Naive B cell (primary cell): ENCODE measurements at places on chromosomes 4 and X. TPM values are rescaled to one million over a fixed set of nuclear protein-coding genes. Genes with fewer than 3 reads are reported as not detected.

LUZP4 gene
- not detected for polyA plus RNA-seq

CD38 gene
- polyA plus RNA-seq, result 20.8 TPM

FGF16 gene
- not detected for polyA plus RNA-seq

FRMPD3 gene
- not detected for polyA plus RNA-seq

RIPPLY1 gene
- not detected for polyA plus RNA-seq

PDGFRA gene
- not detected for polyA plus RNA-seq

FGF5 gene
- polyA plus RNA-seq, result not detected

EXOC1L gene
- polyA plus RNA-seq, result not detected

FDCSP gene
- not detected for polyA plus RNA-seq

DNA sequence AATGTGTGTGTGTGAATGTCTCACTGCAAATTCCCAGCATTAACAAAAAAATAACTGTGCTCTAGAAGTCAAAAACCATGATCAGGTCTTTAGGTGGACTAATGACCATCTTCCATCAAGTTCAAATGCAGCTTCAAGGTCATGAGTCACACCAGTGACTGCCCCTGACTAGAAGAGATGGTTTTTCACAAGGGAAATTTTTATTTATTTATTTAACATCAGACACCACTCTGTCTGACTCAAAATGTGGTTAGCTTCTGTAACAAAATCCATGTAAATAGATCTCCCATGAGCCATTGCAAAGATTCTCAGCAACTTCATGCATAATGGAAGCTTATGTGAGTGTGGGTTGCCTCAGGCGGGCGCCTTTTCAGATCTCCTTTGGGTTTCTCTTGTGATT, 219.2 kb downstream of the KIT start:
- no peak for DNase-seq

GRCh38 chrX:154804261-154804956, 876 bp downstream of the MPP1 start:
- DNase-seq, result no peak

DNA sequence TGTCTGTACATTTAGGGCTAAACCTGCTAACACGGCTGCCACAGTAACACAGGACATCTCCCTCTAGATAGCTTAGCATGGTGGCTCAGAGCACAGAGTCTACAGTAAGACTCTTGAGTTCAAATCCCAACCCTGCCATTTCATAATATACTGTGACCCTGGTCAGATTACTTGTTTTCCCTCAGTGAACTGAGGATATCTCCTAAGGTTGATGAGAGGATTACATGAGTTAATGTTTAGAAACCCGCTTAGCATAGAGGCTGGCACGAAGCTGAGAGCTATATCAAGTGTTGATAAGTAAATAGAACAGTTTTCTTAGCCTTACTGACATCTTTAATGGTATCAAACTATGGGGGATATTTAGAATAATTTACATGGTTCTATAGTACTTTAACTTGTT, 37.2 kb downstream of the CASP3 start:
- no peak for DNase-seq

GRCh38 chrX:87397103-87397886, 120.3 kb upstream of the KLHL4 start:
- no peak for DNase-seq

DNA sequence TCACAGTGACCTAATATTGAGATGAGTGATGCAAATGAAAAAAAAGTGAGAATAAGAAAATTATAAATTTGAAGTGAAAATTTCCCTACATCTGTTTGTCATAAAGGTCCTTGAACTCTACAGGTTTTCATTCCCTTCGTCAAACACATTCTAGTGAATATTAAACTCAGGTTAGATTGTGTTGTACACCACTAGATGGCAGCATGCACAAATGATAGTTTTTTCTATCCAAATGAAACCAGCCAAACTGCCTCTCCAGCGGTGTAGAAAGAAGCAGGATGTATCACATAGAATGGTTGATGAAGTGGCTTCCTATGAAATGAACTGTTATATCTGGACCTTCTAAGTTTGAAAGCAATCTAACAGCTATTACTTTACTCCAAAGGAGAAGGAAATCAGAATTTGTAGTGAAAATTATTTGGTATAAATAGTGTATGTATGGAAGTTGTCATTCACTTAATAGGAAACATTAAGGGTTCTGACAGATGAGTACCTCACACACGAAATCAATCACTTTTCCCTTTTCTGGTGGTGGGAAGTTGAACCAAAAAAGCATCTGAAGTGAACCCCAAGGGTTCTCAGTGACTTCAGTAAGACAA, 382.7 kb downstream of the UNC5C start:
- DNase-seq, result peak; percentile 28

GRCh38 chr4:115234405-115235093, 121.1 kb upstream of the NDST4 start:
- no peak for DNase-seq

- DNase-seq, result no peak
Observed at GRCh38 chr4:55485821-55486220, 60.9 kb downstream of the CLOCK start.

DNA sequence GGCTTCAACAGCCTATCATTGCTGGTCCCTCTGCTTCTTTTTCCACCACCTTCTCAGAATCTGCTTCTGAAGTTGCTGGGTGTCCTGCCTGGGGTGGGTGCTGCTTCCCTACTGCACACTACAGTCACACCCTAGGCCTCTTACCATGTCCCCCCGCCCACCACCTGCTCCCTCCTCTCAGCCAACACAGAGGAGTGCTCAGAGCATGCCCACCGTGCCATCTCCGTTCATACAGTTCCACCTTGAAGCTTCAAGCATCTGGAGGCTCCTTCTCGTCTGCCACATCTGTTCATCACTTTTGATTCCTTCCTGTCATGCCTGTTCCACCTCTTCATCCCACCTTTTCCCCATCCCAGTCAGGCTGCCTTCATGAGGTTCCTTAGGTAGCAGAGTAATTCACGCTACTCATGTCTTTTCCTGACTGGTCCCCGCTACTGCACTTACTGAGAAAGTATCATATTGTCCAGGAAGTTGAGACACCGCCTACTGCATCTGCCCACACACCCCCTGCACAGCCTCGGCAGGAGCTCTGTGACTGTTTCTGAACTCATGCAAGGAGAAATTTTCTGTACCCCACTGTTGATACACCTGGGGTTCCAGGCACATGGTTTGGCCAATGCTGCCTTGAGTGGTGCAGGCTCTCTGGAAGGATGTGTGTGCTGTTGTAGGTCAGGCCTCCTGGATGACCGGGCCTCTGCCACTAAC, 39.5 kb downstream of the HADH start:
- no peak for DNase-seq

- no peak for DNase-seq
Observed at GRCh38 chrX:13520936-13521335, 48.5 kb upstream of the EGFL6 start.

DNA sequence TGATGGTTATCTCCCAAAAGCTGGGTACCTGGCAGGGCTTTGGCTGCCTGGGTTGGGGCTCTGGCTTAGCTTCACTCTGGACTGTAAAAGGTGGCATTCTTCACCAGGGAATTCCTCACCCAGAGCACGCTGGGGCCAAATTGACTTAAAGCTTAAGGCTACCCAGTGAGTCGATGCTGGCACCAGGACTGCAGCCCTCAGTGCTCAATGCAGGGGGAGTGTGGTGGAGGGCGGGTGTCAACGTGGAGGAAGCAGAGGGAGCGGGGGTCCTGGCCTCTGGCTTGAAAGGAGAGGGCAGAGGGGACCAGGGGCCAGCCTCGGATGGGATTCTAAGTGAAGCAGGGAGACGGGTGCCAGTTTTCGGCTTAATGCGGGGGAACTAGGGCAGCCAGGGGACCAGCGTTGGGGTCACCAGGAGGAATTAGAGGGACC, 446 bp upstream of the FAM50A start:
- DNase-seq, result no peak

DNA sequence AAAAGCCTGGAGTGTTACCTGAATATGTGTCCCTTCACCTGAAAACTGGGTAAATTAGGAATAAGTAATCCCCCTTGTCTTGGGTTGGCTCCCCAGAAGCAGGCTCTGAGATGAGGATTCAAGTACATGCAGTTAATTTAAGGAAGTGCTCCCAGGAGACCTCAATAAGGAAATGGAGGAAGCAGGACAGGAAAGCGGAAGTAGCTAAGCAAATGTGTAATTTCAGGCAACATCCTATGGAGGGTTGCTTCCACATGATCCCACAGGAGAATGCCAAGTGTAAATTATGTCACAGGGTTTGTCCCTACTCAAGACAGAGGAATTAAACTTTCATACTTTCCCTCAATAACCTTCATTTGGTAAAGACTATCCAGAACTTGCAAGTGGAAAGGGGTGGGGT, 48.1 kb upstream of the ARHGEF6 start:
- no peak for DNase-seq

GRCh38 chrX:13101441-13102139, 57.2 kb upstream of the FAM9C start:
- DNase-seq, result no peak

DNA sequence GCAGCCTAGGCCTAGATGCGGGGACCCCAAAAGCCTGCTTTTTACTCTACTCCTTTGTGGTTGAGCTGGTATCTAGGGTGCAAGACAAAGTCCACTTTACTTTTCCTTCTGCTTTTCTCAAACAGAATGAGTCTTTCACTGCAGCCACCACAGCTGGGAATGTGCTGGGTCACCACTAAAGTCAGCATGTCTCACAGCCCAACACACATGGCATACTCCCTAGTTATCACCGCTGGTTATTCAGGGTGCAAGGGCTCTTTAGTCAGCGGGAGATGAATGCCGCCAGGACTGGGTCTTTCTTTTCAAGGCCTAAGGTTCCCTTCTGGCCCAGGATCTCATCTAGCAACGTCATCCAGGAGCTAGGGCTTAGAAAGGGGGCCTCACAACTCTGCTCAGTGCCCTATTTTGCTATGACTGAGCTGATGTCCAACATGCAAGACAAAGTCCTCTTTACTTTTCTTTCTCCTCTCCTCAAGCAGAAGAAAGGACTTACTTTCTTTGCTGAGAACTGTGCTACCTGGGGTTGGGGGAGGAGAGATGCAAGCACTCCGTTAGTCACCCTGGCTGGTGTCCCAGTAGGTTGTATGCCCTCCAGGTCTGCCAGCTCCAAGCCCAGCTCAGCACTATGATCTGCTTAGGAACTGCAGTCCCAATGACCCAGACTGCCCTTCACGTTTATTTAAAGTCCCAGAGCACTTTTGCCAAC, 22.9 kb upstream of the STPG2 start:
- DNase-seq, result no peak

DNA sequence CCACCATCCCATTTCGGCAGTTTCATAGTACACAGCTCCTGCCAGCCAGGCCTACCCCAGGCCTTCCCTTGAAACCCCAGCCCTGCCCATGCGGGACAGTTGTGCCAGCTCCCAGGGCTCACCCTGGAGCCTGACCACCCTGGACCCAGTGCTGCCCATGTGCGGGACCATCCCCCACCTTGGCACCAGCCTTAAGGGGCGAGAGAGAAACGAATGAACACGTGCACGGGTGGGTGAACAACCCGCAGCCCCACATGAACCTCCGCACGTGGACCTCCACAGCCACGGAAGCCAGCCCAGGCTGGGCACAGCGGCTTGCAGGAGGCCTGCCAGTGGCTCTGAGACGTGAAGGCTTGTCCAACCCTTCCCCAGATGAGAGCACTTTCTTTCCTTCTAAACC, 76.0 kb upstream of the MXD4 start:
- DNase-seq, result no peak

- no peak for DNase-seq
Observed at GRCh38 chr4:74316397-74316796, 8.1 kb downstream of the EPGN start.

- DNase-seq, result no peak
Observed at GRCh38 chrX:75522565-75523431, at the start of gene ZDHHC15. TSS of gene ZDHHC15 (minus strand) at chrX:75523037. CDS start at chrX:75523024, 13 bp downstream.

DNA sequence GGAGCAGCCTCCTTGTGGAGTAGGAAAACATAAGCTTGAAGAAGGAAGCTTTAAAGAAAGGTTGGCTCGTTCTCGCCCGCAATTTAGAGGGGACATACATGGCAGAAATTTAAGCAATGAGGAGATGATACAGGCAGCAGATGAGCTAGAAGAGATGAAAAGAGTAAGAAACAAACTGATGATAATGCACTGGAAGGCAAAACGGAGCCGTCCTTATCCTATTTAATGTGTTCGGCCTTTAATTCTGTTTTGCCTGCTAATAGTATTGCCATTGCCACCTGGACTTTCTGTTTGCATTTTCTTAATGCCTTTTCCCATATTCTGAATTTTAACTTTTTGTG, 1.4 kb downstream of the TCEAL1 start:
- no peak for DNase-seq
